ENCODE measurements at places on chromosomes 7 and 10.

- DNase-seq: no peak
Observed at GRCh38 chr7:99643464-99643863, 26.7 kb downstream of the ZSCAN25 start.

GRCh38 chr10:96397902-96398301, 39.1 kb upstream of the OPALIN start:
- DNase-seq: no peak

DNA sequence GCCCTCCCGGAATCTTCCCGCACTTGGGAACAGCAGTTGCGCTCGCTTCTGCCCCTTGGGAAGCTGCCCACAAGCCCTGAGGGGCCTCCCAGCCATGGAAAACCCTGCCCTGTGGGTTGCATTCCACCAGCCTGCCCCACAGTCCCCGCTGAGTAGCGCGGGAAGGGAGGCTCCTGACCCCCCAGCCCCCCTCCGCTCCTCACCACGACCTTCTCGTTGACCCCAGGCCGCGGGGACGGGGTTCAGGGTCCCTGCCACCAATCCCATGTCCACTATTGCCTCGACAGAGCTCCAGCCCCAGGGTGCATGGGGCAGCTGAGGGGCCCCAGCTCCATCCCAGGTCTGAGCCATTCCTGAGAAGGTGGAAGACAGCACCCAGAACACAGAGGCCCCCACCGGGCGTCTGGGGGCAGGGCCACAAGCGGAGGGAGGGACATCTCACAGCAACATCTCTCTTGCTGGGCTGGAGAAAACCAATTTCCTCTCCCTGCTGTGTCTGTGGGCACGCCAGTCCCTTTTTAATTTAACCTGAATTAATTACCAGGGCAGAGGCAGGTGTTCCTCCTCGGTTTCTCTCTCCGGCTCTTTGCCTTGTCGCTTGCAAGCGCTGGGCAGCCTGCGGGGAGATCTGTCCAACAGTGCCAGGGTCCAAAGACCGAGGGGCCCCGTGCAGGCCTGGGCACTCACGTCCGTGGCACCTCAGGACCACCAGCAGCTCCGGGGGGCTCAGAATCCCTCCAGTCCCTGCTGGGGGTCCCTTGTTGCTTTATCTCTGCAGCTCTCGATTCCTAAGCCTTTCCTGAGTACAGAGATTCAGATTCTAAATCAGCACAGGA, 57.9 kb downstream of the FOXL3 start:
- DNase-seq: no peak

DNA sequence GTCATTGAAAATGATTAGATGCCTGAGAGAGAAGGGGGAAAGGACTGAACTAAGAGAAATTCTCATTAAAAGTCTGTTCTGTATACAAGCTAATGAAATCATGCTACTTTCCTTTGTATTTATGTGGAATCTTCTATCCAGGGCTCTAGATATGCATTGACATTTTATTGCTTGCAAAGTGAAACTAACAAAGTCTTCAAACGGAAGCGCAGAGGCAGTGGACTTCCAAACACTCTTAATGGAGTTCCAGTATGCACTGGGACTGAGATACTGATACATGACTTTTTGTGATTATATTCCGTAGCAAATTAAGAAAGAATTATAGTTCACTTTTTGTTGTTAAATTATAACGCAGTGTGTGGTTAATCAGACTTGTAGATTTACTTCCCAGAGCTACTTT, 166.8 kb upstream of the TBX20 start:
- no peak for DNase-seq

DNA sequence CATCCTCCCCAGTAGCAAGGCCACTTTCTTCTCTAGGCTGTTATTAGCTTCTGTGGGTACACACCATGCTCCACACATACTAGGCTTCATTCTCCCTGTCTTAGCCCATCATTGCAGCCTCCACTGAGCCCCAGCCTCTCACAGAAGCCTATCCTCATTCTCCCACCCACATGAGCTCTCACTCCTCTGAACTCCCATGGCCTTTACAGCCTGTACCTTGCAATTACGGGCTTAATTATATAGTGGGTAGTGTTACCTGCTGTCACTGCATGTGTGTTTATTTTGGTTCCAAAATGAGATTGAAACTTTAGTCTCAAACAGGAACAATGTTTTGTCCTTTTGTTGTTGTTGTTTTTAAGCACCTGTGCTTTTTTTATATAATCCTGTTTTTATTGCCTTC, 460.0 kb downstream of the KCNMA1 start:
- DNase-seq: no peak

DNA sequence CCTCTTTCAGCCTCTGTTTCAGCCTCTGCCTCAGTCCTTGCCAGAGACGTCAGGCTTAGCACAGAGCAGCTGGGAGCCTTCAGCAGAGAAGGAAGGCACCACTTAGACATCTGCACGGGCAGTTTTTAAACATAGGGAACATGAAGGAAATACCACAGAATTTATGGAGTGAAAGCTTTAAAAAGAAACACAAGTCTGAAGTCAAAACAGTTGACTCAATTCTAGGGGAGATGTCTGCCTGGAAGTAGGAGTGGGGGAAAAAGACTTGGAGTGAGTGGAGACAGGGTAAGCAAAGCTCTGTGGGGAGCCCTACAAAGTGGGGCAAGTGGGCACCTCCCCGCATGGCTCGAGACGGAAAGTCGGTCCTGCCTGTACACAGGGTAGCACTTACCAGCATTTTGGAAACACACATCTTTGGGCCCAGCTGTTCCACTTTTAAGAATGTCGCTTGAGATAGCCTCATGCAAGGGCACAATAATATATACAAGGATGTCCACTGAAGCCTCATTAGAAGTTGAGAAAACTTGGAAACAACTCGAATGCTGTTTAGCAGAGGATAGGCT, 5.0 kb upstream of the TBXAS1 start:
- no peak for DNase-seq

- DNase-seq: no peak
Observed at GRCh38 chr10:15455456-15455855, 84.4 kb upstream of the FAM171A1 start.

DNA sequence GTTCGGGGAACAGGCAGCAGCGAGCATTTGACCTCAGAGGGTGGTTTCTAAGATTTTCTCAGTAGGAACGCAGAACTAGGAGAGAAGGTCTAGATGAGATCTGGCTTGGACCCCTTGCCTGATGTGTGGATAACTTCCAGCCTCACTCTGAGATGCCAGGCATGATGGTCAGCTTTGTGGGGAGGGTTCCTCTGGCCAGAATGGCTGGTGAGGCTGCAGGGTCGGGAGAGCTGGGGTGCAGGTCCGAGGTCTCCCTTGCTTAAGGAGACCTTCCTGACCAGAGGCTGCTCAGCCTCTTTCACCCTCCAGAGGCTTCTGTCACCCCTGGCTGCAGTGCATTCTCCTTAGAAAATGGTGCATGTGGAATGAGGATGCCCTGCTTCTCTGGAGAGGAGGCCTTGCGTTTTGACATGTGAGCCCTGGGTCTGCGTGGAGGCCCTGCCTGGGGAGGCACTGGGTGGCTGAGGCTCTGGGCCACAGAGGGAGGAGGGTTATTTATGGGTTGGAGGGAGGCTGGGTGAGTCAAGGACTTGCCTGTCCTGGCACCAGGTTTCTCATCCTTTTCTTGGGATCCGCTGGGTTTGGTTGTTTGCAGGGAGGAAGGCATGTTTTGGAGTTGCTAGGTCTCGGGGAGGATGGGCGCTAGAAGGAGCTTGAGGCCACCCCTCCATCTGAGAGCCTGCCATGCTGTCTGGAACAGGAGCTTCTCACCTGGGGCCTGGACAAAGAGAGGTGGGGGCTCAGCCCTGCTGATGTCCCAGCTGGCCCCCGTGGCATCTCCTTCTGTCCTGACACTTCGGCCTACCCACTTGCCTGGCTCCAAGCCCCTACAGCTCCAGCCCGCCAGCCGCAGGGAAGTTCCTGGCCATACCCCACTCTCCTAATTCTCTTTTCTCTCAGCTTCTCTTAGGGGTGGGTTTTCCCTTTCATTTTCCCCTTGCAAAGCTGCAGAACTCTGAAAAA, 3.9 kb downstream of the FAM241B start:
- DNase-seq: no peak

- no peak for DNase-seq
Observed at GRCh38 chr7:132451161-132451560, 125.1 kb downstream of the PLXNA4 start.

DNA sequence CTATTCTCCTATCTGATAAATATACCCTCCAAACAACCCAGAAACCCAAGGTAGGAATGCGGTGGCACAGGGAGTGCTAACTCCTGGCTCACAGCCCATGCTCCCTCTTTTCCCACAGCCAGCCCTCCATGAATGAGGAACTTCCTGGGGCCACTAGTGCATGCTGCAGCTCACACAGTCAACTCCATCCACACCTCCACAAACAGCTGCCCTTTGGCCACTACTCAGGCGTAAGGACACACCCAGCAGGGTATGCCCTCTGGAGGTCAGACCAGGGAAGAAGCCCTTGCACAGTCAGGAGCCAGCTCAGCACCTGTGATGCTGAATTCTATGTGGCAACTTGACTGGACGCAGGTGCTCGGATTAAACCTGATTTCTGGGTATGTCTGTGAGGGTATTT, 85.2 kb upstream of the PIK3CG start:
- no peak for DNase-seq

DNA sequence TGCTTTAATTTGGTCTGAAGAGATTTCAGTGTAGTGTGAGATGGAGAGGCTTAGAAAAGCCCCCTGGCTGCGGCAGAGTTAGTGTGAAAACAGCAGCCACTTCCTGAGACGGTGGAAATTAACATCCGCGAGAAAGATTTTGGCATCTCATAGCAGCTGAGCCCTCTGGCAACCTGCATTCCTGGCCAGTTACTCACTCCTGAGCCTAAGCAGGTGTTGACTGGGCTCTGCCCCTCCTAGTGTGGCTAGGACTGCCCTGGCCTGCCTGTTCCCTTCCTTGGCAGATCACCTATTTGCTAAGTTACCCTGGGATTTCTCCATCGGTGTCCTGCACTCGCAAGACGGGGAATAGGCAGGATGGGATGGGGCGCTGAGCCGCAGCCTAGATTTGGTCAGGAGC, 57.6 kb upstream of the LMTK2 start:
- DNase-seq: no peak

DNA sequence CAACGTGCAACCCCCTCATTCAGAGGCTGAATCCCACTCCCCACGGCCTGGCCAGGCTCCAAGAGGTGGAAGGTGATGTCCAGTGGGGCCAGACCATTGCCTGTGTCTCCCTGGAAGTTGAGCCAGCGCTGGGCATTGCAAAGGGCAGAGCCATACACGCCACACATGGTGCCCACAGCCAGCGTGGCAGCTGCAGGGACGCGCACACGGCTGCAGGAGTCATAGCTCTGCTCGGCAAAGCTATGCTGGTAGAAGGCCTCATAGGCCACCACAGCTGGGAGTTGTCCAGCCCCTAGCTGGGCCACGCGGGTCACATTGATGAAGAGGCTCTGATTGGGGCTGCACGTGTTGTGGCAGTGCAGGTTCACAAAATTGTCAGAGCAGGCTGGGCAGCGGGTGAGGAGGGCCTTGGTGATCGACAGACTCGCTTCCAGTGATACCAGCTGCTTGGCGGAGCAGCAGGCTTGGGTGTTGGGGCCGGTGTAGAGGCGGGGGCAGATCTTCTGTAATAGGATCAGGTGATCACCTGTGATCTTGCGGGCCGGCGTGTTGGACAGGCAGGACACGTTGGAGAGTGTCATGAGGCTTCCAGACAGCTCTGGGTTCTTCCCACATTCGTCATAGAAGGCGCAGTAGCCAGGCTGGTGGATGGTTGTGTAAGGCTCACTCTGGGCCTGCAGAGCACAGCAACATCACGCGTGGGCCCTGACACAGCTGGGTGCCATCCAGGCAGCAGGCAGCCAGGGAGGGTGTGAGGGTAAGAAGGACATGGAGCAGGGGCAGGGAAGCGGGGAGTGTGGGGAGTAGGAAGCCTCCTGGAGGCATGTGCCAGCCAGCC, 1.2 kb downstream of the NPC1L1 start:
- no peak for DNase-seq

DNA sequence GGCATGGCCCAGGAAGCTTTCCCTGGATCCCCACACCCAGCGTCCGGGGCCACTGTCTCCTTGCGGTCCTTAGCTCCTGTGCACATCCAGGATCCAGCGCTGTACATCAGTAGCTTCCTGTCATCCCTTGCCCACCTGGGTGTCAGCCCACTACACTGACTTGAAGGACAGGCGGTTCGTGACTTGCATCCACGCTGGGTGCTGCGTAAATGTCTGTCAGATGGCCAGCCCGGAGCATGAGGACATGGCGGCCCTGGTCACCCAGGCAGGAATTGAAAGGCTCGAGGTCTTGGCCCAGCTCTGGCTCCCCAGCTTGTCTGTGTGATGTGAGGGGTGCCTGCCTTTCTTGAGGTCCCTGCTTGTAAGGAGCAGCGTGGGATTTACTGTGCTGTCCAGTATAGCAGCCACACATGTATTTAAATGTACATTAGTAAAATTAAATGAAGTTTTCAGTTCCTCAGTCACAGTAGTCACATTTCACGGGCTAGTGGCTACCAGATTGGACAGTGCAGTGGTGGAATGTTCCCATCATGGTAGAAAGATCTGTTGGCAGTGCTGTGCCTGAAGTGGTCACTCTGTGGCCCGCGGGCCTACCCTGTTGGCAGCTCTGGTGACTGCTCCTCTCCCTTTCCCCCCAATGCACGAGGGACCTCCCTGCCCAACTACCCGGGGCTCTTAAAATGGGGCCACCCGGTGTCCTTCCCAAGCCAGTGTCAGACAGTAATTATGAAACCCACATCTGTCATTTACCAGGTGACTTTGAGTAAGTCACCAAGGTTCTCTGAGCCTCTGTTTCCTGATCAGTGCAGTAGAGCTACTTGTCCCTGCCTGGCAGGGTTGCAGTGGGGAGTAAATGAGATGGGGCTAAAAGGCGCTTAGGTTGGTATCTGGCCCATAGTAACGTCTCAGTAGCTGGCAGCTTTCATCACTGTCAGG, 97.8 kb upstream of the PPIF start:
- DNase-seq: no peak

GRCh38 chr10:77034795-77035194, 602.8 kb downstream of the KCNMA1 start:
- DNase-seq: no peak

DNA sequence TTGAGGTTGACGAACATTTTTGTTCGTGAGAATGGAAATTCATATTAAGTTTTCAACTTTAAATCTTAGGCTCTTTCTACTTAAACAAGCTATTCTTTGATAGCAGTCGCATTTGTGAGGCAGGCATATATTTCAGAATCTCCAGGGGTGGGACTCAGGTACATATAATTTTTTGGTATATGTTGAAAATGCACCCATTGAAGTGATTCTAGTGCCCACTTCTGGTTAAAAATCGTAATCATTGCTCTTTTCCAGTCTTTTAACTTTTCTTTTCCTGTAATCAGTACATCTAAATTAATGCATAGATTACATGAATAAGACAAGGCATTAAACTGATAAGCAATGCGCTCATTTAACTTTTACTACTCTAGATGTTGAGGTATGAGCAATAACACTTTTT, 67.8 kb downstream of the ZNRF2 start:
- no peak for DNase-seq

DNA sequence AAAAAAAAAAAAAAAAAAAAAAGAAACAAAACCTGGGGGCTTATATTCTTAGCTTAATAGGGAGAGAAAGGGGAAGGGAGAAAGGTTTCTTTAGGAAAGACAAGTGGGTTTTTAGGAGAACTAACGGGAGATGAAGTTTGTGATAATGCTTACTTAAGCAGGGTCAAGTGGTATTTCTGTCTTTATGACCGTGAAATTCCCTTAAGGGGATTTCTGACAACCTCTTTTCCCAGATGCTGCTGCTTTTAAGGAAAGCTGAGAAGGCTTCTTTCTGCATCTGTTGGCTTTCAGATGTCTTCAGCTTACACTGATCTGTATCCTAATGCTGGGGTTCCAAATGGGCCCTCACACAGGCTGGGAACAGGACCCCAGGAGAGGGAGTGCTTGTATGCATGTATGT, 42.6 kb downstream of the ADAMTS14 start:
- DNase-seq: no peak

Data from AG09309 (cell line).